ENCODE measurements at places on chromosomes 4 and X.

- peak; percentile 17 for DNase-seq
Measured at GRCh38 chrX:110671068-110671803, 124.4 kb downstream of the CHRDL1 start.

- DNase-seq, result no peak
Measured at GRCh38 chr4:40710484-40711254, 39.1 kb upstream of the NSUN7 start.

- DNase-seq, result no peak
Measured at GRCh38 chr4:99310389-99310788, 10.8 kb downstream of the ADH1B start.

DNA sequence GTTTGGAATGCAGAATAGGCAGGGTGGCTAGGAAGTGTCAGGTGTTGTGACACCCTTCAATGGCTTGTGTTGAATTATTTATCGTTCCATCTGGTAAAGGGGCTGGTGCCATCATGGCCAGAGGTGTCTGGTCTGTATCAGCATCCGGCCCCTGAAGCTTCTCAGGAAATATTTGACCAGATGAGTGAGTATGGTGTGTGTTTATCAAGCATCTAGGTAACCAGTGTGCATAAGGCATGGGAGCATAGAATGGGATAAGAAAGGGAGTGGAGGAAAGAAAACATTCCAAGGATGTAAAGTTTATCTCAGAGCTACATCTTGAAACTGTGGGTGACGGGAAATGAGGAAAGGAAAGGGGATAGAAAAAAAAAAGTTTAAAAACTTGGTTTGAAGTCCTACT, 109.4 kb downstream of the KLHL4 start:
- DNase-seq, result no peak

DNA sequence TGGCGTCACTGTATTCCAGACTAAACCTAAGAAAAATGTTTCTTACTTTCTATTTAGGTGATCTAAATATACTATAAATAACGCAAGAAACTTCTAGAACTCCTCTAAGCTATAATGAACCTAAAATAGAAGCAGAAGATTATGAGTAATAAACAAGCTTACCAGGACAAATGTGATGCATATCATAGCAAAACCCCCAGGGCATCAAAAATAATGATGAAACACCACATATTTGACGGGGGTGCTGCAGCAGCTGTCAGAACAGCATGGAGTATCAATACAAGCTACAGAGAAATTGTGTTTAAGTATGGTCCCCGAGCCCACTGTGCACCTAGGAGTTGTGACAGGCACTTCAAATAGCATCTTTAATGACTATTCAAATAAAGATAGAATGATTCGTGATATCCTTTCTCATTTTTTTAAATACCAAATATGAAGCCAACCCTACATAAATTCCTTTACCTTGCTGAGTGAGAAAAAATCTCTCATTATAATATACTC, 337.3 kb downstream of the CENPC start:
- DNase-seq, result no peak

- no peak for DNase-seq
Measured at GRCh38 chr4:56400560-56400959, 13.3 kb upstream of the AASDH start.

GRCh38 chr4:7356667-7357310, 77.9 kb downstream of the PSAPL1 start:
- DNase-seq, result no peak

- no peak for DNase-seq
Measured at GRCh38 chrX:39675619-39676018, 422.1 kb downstream of the BCOR start.

GRCh38 chr4:15778289-15779241, at the start of gene CD38:
CD38 (plus strand) TSS chr4:15778328; CDS start chr4:15778415, 87 bp downstream.
- peak; percentile 3 for DNase-seq

- peak; percentile 42 for DNase-seq
Measured at GRCh38 chr4:98728433-98728832, 70.0 kb upstream of the TSPAN5 start.

GRCh38 chrX:29545878-29546277, 669.5 kb upstream of the MAGEB2 start:
- DNase-seq, result no peak

DNA sequence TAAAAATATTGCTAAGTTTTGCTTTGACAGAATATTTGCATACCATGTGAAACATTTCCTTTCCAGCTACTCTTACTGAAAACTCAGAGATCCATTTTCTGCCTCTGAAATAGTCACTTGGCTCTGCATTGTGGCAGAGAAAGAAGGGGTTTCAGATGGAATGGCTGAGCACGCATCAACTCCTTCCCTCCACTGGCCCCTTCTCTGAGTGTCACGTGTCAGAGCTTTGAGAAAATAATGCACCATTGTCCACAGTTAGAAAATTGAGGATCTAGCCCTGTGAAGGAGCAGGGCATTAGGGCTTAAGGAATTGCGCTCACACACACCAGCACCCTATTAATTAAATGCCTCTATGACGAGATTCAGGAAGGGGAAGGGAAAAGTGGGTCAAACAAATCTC, 78.8 kb upstream of the FAT4 start:
- DNase-seq, result no peak

- peak; percentile 68 for DNase-seq
Measured at GRCh38 chr4:74555843-74556242, 110.9 kb downstream of the AREG start.

GRCh38 chrX:109623997-109624396, 975 bp downstream of the KCNE5 start:
- no peak for DNase-seq

DNA sequence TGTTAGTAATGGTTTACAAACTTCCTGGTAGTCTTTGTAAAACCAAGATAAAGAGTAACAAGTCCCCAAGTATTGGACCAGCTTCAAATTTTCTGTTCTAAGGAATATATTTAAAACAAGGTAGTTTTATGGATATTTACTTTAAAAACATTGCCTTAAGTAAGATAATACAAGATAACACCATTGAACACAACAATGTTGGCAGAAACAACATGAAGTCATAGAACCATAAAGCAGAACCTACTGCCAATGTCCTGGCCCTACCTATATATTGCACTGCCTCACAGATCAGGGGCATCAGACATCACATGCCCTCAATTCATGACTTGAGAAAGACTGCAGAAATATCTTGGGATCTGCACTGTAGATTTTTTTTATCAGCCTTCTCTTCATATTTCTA, 1176.2 kb downstream of the PCDH7 start:
- no peak for DNase-seq

DNA sequence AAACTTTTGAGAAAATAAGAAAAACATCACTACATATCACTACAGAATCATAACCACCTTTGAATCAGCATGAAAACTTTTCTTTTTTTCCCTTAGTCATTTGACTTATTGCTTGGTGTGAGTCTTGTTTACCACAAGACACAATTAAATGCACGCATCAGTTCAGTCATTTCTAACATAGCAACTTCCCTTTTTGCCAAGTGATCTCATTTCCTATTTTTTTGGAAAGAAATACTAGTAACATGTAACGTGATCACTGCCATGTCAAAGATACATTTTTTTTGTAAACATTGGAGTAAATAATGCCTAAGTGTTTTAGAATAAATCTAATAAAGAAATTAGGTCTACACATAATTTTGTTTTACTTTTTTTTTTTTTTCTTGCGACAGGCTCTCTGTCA, 5.1 kb upstream of the CXCL8 start:
- DNase-seq, result peak; percentile 53

GRCh38 chr4:28373191-28373590, 1512.5 kb downstream of the STIM2 start:
- DNase-seq, result no peak

DNA sequence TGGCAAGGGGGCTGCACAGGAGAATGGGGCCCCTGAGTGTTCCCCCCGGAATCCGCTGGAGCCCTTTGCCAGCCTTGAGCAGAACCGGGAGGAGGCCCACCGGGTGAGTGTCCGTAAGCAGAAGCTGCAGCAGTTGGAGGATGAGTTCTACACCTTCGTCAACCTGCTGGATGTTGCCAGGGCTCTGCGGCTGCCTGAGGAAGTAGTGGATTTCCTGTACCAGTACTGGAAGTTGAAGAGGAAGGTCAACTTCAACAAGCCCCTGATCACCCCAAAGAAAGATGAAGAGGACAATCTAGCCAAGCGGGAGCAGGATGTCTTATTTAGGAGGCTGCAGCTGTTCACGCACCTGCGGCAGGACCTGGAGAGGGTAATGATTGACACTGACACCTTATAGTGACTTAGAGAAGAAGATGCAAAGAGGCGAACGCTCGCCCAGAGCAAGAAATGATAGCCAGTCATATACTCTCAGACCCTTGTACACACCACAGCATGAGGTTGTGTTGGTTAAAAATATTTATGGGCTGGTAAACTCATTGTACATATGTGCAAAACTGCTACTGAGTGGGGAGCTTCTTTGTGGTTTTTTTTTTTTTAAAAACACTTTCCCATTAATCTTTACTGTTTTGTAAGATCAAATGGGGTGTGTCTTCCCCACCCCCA, 52.5 kb downstream of the JADE1 start:
- DNase-seq, result no peak

GRCh38 chr4:139554893-139555704, 920 bp downstream of the SETD7 start:
- DNase-seq, result peak; percentile 91

DNA sequence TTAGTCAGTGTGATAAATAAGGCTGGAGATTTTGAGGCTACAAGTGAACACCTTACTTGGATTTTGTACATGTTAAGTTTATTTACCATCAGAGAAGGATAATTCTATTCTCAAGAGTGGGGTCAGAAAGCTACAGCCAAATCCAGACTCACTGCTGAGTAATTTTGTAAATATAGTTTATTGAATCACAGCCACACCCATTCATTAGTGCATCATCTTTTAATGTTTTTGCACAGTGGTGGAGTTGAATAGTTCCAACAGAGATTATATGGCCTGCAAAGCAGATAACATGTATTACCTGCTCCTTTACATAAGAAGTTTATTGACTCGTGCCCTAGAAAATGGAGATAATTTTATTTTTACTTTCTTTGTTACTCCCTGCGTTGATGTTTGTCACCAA, 60.4 kb downstream of the PCDH18 start:
- no peak for DNase-seq

DNA sequence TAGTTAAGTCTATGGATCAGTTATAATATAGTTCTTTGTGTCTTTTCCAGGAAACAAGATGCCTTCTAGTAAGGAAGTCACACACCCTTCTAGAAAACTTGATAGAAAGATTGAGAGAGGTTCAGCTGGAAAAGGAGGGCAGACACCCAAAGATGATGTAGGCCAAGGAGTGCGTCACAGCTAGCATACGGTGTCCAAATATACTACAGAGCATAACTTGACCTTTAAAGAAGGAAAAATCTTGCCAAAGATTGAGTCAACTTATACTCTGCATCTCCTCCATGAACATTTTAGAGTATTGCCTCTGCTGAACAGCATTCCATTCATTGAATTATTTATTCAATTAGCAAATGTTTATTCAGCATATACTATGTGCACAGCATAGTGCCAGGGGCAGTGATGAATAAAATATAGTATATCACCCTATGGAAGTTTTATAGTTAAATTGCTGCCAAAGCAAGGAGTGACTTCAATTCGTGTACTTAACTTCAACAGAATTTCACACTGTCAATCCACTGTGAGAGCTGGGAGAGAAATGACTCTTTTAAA, 51.9 kb upstream of the SLC6A14 start:
- DNase-seq, result no peak

DNA sequence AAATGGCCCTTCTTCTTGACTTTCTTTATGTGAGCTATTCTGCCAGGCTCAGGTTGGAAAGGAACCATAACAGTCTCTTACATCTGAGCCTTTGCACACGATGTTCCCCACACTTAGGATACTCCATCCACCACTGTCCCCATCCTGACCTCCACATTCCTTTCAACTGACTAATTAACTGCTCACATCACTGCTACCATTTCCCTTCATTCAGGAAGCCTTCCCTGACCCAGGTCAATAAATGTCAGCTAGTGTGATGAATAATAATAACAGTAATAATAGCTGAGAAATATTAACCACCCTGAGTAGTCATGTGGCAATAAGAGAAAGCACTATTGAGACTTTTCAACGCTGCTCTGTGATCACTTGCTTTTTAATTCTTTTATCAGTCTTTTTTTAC, 291.7 kb downstream of the KCNIP4 start:
- peak; percentile 92 for DNase-seq

DNA sequence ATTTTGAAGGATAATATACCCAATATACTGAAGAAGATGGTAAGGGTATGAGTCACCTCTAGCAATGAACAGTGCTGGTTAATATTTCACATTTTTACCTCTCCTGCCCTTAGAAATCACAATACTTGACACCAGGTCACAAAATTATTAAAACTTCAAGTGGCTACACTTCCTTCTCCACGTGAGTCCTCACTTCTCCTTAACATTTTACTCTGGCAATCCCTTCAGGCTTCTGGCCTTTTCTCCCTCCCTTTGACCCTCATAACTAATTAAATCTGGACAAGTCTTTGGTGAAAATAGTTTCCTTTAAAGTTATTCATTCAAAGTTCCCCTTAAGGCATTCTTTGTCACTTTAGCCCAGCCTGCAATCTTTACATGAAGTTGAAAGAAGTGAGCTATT, 190.4 kb downstream of the UNC5C start:
- DNase-seq, result peak; percentile 66

DNA sequence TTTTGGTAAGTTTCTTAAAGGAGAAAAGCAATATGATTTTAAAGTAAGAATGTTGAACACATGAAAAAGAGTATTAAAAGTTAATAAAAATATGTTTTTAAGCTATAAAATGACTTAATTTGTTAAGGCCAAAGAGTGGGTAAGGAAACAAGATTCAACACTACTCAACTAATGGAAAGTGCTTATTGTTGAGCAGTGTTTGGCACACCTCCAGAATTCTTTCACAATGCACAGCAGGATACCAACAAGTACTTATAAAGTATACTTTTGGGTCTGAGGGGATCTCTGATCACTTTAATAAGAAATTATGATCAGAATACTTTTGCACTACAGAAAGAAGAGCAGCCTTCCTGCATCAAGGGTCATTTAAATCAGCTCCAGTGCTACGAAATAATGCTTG, 5.9 kb downstream of the LAMP2 start:
- no peak for DNase-seq

DNA sequence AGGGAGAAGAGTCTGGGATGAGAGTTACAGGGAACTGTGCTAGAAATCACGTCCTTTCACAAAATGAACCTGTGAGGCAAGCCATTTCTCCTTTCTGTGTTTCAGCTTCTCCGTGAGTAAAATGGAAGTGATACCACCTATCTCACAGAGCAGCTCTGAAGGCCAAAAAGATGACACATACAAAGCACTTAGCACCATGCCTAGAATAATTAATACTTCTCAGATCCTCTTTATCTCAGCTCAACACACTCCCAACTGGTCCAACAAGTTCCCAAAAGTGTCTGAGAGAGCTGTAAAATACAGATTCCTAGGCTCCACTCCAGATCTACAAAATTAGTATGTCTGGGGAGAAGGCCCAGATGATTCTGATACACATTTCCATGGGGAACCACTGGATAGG, 38.3 kb downstream of the LHFPL1 start:
- no peak for DNase-seq

GRCh38 chr4:76977736-76978350, 28.3 kb downstream of the SEPTIN11 start:
- DNase-seq, result peak; percentile 72

DNA sequence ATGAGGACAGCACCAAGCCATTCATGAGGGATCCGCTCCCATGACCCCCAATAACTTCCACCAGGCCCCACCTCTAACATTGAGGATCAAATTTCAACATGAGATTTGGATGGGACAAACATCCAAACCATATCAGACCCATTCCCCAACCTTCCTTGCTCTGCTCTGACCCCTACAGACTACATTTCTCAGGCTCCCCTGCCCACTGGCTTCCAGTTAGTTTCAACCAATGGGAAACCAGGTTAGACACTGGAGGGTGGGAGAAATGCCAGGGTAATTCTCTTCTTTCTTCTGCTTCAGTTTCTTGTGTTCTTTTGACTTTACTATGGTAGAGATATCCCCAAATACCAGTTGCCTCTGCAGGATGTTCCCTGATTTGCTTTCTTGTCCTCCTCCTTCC, 125.7 kb downstream of the CLCN4 start:
- DNase-seq, result no peak
